Muscle of leg (tissue), 16 donors: ENCODE measurements at places on chromosomes 16 and 17. TPM values are rescaled to one million over a fixed set of nuclear protein-coding genes. Genes with fewer than 3 reads are reported as not detected.

RTN4RL1 gene
- total RNA-seq: 1.8 TPM

LGALS9B gene
- total RNA-seq: not detected

FBXL20 gene
- 8.1 TPM for total RNA-seq

ORC6 gene
- 8.0 TPM for total RNA-seq

TP53TG3D gene
- total RNA-seq: 0.13 TPM

UBALD1 gene
- 7.4 TPM for total RNA-seq

EXOC3L1 gene
- total RNA-seq: 7.6 TPM

SDK2 gene
- total RNA-seq: 18.8 TPM

MEIOC gene
- 0.27 TPM for total RNA-seq

LGALS9C gene
- not detected for total RNA-seq

TEDC2 gene
- 5.3 TPM for total RNA-seq

MON1B gene
- total RNA-seq: 3.9 TPM

RBL2 gene
- 44.1 TPM for total RNA-seq

MPP2 gene
- 1.5 TPM for total RNA-seq
